ENCODE measurements at places on chromosomes 4 and X.

GRCh38 chrX:153623310-153624029 is 23.5 kb upstream of the DUSP9 start:
- no peak for DNase-seq

GRCh38 chr4:77734928-77735327 is 84.2 kb downstream of the CNOT6L start:
- DNase-seq, result no peak

GRCh38 chr4:96035727-96036126 is 195.8 kb downstream of the PDHA2 start:
- no peak for DNase-seq

GRCh38 chrX:10101269-10101668 is 55.5 kb upstream of the CLCN4 start:
- DNase-seq, result no peak

DNA sequence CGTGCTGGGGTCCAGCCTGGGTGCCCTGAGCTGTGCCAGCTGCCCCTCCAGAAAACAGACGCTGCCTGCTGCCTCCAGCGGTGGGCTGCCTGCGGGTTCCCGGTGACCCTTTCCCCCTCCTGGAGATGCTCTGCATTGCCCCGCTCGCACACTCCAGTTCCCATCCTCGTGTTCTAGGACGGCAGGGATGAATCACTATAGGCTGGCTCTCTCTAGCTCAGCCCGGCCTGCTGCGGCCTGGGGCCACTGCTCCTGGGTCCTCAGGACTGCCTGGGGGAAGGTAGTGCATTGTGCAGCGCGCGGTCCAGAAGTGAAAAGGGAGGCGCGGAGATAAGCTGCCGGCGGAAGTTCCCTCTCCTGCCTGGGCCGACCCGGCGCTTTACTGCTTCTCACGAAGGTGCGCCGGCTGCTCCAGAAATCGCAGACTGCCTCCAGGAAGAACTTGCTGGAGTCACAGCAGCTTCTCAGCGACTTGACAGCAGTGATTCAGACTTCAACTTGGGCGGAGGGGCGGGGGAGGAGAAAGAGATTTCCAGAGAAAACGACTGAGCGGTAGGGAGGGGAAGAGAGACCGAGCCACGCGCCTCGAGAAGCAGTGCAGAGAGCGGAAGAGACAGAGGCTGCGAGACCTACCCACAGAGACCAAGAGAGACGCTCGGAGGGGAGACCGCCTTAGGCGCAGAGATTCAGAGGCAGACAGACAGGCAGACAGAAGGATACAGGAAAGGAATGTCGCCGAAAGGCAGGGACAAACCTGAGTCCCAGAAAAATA is 6.7 kb upstream of the MSX1 start:
- DNase-seq, result no peak

DNA sequence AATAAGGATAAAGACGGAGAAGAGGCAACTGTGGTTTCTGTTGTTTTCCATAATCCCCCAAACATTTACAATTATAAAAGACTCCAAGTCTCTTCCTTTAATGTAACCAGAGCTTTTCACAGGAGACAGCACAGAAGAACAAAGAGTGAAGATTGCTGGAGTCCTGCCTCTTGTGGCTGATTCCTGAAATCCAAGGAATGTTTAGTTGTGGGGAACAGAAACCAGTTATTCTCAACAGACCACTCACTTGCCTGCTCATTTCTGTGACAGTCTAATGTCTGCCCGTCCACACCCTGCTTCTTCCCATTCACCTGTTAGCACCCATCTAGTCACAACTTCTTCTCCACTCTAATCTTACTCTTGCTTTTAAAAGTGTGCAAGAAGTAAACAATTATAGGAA is 12.1 kb downstream of the TEX13B start:
- no peak for DNase-seq

GRCh38 chrX:116413273-116413672 is 23.1 kb upstream of the SLC6A14 start:
- DNase-seq, result no peak

- no peak for DNase-seq
These were observed 320.4 kb downstream of the SPOCK3 start for GRCh38 chr4:166913926-166914325.

DNA sequence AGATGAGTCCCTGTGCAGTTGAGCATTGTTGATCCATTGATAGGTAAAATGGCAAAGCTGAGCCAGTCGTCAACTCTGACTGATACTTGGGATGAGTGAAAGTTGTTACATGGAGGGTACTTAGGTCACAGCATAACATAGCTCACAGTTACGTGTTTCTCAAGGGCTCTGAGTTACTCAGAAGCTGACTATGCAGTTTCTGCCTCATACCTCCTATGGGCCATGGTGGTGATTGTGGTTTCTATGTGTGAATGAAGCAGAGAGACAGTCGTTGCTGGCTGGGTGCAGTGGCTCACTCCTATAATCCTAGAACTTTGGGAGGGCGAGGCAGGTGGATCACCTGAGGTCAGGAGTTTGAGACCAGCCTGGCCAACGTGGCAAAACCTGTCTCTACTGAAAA is 30.8 kb downstream of the FRMPD3 start:
- no peak for DNase-seq

DNA sequence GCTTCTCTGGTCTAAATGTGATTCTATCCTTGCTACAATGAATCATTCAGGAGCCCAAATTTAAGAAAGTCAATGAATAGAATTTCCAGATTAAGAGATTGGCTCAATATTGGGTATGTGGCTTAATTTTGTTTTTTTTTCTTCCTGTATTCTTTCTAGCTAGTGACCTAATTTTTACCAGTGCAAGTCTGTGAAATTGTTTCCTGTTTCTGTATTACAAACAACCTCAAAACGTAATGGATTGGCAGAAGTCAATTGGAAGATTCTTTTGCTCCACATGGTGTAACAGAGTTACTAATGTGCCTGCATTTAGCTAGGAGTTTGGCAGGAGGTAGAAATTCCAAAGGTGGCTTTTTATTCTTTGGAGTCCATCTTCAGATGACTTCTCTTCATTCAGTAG is 17.6 kb downstream of the DYNLT3 start:
- no peak for DNase-seq

- no peak for DNase-seq
These were observed 330.5 kb upstream of the GALNT7 start for GRCh38 chr4:172838111-172838510.

- DNase-seq, result no peak
These were observed 14.9 kb downstream of the CCDC158 start for GRCh38 chr4:76406081-76406480.

GRCh38 chrX:152212969-152213368 is 74.6 kb upstream of the MAGEA10 start:
- DNase-seq, result no peak

GRCh38 chr4:165361810-165362209 is 17.0 kb upstream of the CPE start:
- no peak for DNase-seq
